SW 1271 (cell line): ENCODE measurements at places on chromosomes 4 and X.

GRCh38 chr4:2042204-2042946 lies 16.8 kb upstream of the NAT8L start:
- DNase-seq = no peak

GRCh38 chrX:120419463-120419862 lies 49.6 kb downstream of the LAMP2 start:
- DNase-seq = no peak

DNA sequence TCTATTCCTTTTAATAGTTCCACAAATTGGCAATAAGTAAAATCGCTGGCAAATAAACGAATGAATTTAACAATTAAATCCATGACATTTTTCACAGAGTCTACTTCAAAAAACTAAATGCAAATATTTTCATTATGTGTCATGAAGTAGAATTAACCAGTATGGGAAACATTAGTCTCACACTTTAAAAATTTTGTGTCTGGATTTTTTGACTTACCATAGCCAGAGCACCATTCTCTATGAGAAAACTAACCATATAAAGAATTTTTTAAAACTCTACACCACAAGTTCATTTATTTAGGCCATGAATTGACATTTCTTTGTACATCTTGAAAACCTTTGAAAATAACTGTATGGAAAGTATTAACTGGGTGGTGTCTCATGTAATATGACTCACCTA lies 41.2 kb downstream of the PRDM5 start:
- no peak for DNase-seq

GRCh38 chrX:111896148-111896547 lies 20.2 kb downstream of the TRPC5OS start:
- DNase-seq = no peak

- no peak for DNase-seq
Measured at GRCh38 chrX:37759878-37760418, 19.9 kb upstream of the CYBB start.

- DNase-seq = no peak
Measured at GRCh38 chrX:15437724-15438123, 53.5 kb upstream of the VEGFD start.

DNA sequence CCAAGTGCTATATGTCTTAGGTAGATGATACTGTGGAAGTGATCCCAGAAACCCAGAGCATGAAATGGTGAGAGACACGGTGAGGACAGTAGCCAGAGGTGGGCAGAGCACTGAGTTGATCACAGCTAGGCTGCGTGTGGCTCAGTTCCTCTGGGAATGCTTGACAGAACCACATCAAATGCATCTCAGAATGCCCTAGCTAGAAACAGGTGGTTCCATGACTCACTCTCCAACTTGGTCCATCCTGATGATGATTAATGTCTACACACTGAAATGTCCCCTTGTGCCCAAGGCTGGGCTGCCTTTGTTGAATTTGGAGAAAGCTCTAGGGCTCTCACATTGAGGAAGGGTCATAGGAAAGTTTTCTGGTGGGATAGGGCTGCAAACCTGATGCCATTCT lies 113.6 kb downstream of the ZNF518B start:
- DNase-seq = no peak

GRCh38 chr4:145308598-145308997 lies 128.2 kb upstream of the OTUD4 start:
- DNase-seq = no peak

GRCh38 chr4:13367244-13367643 lies 116.9 kb downstream of the RAB28 start:
- DNase-seq = no peak

GRCh38 chr4:42412251-42412650 lies 15.0 kb downstream of the SHISA3 start:
- peak; percentile 70 for DNase-seq

DNA sequence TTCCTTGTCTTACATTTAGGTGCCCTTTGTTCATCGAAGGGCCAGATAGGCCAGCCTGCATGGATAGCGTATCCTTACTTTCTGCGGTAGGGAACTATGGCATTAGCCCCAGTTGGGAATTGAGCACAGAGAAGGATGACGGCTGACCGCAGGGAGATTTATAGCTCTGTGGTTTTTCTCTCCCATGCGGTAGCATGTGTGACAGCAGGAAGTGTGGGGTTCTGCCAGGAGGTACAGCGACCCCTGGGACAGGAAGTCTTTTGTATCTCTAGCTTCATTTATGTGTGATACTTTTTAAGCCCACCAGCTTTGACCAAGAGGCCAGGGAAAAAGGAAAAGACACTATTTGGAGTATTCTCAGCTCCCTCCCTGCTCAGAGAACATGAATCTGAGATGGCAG lies 33.1 kb downstream of the GAB3 start:
- DNase-seq = no peak

DNA sequence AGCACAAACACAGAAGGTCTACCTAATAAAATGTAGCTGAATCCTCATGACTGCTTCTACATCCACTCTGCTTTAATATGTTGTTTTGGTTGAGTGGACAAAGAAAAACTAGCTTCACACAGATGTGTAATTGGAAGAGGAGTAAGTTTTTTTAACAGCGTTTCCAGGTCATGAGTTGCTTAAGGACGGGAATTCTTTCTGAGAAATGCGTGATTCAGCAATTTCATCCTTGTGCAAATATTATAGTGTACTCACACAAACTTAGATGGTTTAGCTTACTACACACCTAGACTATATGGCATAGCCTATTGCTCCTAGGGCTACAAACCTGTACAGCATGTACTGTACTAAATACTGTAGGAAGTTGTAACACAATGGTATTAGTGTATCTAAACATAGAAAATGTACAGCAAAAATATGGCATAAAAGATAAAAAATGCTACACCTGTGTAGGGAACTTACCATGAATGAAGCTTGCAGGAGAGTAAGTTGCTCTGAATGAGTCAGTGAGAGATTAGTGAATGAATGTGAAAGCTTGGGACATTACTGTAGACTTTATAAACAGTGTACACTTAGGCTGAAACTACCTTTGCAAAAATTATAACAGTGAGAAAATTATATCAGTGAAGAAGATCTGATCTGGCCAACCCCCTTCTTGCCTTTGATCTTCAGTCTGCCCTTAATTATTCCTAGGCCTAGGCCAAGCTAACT lies 70.8 kb upstream of the IL15 start:
- DNase-seq = no peak

DNA sequence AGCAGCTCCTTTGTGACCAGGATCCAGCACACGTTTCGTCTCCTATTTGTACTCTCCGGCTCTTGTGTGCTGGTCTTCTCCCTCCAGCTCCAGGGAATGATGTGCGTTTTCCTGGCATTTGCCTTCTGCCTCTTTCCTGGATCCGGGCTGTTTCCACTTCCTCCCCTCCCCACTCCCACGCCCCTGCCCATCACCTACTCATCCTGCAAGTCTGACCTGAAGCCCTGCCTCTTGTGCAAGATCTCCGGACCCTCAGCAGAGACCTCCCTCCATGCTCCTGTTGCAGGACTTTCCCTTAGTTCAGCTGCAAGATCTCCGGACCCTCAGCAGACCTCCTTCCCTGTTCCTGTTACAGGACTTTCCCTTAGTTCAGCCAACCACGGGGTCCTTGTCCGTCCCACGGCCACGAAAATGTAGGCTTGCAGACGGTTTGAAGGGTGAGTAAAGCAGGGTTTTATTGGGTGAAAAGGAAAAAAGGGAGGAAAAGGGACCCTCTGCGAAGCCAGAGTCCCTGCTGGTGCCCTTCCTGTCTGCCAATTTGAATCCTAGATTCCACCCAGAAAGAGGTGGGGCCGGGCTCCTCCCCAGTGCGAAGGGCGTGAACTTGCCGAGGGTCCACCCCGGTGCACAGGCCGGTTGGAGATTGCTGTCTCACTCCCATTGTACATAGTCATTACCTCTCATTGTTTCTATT lies 74.4 kb upstream of the IRF2 start:
- DNase-seq = no peak

DNA sequence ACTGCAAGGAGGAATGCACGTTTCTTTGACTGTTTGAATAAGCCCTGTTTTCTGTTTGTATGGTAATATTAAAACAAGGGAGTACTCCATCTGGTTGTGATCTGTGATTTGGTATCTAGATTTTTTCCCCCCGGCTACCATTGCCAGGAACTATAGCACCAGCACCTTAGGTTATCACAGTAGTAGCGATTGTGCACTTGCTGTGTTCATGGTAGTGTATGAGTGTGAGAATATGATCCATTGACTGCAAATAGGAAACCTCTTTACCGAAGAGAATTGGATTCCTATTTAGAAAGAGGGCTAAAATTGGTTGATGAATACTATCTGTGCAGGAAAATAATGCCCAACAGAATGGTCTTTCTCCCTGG lies 69.9 kb downstream of the LARP7 start:
- DNase-seq = no peak

GRCh38 chr4:128810331-128810870 lies 901 bp downstream of the JADE1 start:
- DNase-seq = no peak

- no peak for DNase-seq
Measured at GRCh38 chr4:40804598-40804997, 54.8 kb downstream of the NSUN7 start.

- no peak for DNase-seq
Measured at GRCh38 chrX:17537723-17538243, 162.8 kb downstream of the NHS start.
